Midbrain (tissue), 1 donor: ENCODE measurements at places on chromosomes 13 and 19.

DNA sequence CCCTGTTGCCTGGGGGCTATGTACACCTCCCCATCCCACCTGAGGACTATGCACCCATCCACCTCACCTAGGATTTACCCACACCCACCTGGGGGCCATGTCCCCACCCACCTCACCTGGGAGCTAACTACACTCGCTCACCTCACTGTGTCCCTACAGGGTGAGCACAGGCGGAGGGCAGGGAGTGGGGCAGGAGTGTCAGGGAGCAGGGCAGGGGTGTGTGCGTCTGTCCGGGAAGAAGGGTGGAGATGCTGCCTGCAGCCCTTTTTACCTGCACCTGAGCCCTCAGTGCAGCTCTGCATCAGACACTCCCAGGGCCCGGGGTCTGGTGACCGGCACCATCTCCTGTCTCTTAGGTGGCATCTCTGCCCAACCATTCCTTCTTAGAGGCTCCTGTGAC is 10.6 kb upstream of the CPAMD8 start:
- no peak for DNase-seq

GRCh38 chr19:27792576-27793127 is 1420.3 kb downstream of the UQCRFS1 start:
- no peak for DNase-seq

GRCh38 chr13:31870511-31870910 is 131.2 kb downstream of the RXFP2 start:
- no peak for DNase-seq

DNA sequence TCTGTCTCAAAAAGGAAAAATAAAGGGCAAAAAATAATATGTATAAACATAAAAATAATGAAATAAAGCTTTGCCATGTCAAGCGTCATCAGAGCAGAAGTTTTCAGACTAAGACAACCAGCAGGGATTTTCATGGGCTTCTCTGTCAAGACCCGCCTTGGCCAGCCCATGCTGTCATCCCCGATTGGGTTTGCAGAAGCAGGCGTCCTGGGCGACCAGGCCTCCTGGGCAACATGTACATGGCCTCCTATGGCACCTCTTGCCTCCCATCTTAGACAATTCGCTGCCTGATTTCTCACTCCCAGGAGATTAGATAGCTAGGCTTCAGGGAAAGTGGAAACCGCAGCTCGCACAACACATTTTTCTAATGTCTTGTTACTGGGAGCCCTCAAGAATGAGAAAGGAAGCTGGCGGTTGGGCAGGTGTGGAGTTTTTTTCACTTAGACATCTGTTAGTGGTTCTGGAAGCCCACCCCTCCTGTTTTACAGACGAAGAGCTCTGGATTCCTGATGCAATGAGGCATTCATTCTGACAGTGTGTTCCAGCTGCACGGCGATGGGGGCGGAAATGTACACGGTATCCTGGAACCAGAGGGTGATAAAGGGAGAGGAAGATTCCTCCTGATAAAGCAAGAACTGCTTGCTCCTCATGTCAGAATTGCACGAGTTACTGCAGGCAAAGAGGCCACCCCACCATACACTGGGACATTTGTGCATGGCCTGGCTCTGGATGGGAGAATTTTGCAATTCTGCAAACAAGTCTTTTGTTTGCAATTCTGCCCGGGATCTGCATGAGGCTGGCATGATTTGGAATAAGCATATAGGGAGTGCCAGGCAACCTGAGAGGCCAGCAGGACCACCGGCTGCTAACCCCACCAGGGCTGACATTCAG is 47.4 kb upstream of the KATNAL1 start:
- DNase-seq: no peak

- DNase-seq: no peak
Observed at GRCh38 chr19:41299046-41299754, 10.8 kb upstream of the CCDC97 start.

DNA sequence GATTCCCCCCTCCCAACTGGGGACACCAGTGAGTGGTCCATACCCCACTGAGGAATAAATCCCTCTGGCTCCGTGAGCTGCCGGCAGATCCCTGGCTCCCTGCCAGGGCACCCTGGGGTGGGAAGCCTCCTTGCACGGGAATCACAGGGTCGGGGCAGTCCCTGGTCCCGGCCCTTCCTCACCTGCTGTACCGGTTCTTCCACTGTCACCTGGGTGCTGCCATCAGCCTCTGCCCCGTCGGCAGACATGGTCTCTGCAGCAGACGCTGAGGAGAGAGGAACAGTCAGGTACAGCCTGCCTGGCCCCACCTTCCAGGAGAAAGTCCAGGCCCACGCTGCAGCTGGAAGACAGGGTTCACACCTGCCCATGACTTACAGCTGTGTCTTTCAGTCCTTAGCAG is 6.3 kb downstream of the PLIN3 start:
- DNase-seq: no peak

DNA sequence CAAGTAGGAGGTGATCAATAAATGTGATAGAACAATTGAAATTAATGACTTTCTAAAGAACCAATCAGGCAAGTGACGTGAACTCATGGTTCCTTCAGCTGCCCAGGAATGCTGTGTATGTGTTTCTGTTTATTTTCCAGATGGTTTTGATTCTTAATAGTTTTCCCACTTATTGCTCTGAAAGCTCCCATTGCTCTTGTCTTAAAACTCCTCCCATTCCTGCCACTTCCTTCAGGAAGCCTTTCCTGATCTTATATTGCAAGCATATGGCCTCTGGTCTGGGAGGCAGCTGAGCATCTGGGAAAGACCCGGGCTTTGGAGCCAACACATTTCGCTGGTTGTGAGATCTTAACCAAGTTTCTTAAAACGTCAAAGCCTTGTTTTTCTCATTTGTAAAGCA is 17.1 kb upstream of the LATS2 start:
- no peak for DNase-seq

GRCh38 chr13:109955598-109955997 is 169.2 kb upstream of the IRS2 start:
- DNase-seq: no peak

DNA sequence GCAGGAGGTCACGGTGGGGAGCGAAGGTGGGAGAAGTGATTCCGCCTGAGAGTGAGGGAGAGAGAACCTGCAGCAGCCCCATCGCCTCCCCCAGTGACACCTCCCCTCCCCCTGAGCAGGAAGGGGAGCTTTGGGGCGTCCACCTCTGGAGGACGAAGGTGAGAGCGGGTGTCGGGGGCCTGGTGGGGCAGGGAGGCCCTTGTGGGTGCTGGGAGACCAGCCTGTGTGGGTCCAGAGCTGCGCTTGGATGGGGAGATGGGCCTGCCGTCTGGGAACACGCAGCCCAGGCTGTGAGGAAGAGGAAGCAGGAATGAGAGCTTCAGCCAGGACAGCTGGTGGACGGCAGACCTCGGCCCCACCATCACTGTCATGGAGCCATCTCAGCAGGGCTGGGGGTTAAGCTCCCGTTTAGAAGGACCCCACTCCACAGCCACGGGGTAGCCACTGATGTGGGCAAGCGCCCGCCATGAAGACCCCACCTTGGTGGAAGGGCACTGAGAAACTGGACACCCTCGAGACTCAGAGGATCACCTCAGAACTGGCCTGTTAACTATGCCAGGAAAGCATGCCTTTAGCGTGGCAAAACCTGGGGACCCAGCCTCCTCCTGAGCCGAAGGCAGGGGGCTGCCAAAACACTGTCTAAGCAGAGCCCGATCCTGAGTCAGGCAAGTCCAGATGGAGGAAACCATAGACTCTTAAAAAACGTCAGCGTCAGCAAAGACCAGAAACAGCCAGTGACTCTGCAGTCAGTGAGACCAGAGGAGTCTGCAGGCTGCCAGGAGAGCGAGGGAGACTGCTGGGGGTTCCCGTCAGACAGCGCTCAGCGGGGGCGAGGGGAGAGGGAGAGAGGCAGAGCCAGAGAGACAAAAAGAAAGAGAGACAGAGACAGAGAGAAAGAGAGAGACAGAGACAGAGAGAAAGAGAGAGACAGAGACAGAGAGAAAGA is 6.4 kb upstream of the PROZ start:
- peak; percentile 5 for DNase-seq

DNA sequence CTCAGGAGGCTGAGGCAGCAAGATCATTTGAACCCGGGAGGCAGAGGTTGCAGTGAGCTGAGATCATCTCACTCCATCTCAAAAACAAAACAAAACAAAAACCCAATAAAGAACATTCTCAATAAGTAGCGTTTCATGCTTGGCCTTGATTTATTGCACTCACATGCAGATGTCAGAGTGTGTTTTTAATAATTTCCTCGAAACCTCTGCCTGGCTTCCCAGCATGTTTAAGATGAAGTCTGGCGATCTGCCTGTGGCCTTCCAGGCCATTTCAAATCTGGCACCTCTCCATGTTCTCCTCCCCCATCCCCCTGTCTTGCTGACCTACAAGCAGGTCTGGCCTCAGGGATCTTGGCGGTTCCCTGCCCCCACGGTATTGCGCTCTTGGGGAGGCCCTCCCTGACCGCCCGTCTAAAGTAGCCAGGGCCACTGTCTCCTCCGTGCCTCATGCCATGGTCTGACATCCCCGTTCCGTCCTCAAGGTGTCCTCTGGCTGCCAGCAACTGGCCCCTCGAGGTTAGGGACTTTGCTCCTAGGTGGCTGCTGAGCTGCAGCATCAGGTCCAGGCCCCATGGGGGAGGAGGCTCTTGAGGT is 1.6 kb downstream of the WDR88 start:
- DNase-seq: no peak

- DNase-seq: peak; percentile 17
Observed at GRCh38 chr19:18119013-18119716, 21.6 kb downstream of the MAST3 start.
